Bone marrow (tissue), 2 donors: ENCODE measurements at places on chromosomes 2 and 18.

DNA sequence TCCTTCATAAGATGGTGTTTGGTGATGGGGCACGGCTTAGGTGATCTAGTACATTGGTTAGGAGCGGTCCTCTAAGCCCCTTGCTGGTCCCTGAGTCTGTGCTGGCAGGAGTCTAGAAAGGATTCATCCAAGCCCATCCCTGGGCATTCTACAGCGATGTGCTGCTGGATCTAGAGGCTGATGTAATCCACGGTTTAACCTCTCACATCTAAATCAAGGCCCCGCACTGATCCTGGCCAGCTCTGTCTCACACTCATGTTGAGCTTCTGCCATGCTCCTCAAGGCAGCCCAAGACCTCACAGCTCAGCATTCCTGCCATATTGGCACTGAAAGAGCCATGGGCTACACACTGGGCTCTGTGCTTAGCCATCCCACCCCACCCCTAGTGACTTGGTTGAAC lies 664.8 kb downstream of the STK39 start:
- DNase-seq: no peak

GRCh38 chr2:189580658-189581353 lies at the start of gene SLC40A1:
SLC40A1 (minus strand) TSS chr2:189580786; CDS start chr2:189580460, 326 bp downstream.
- peak; percentile 35 for DNase-seq

DNA sequence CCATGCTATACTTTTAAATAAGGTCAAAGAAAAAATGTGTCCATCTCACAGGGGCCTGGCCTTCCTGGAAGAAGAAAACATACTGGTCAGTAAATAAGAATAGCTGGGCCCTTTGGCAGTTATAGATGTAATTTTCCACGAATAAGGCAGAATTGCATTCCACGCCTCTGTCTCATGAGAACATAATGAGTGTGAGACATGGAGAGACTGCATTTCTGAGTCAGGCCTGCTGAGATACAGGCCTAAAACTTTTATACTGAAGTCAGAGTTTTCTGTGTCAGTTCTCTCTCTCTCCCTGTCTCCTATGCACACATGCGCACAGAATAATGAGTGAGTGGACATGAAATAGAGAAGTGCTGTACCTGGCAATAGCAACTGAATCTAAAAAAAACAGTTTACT lies 20.4 kb upstream of the IL1R1 start:
- no peak for DNase-seq

DNA sequence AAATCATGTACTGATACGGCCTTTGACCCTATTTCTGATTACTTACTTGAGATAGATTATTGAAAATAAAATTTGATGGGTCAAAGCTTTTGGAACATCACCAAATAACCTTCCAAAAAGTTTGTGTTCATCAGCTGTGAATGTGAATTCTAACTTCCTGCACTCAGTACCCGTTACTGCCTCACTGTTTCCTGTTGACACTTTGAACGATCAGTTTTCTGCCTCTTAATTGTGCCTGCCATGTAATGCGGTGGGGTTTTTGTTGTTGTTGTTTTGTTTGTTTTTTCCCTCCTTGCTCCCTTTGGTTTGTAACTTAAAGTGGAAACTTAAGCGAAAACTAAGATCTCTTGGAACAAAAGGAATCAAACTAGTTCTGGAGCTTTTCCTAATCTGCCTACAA lies 18.9 kb downstream of the ATG16L1 start:
- DNase-seq: no peak

GRCh38 chr2:173568054-173568453 lies 213.4 kb downstream of the CDCA7 start:
- DNase-seq: no peak

DNA sequence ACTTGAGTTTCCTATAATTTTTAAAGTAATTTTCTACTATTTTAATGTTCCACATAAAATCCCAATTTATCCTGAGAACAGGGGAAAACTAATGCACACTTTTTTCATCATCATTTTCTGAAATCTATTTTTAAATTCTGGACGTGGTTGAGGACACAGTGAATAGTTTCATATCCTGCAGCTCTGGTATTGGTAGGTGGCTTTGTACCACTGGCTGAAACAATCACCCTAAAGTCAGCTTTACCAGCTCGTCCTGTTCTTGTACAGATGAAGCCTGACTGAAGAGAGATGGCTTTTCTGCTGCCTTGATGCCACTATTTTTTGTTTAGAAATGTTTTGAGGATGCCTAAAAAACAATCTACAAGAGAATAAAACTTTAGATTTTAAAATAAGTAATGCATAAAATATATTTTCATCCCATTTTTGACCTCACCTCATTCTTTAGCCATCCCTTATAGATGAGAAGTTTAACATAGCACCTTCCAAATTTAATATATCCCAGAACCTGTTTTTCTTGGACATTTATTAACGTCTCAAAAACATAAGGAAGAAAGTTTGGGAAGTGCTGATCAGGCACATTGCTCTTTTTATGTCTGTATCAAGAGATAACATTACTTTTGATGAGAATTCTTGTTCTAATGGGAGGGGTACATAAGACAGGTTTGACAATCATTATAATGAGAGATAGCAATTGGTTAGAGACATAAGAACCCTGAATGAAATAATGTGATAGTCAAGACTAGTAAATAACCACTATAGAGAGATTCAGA lies 80.9 kb downstream of the GALNT1 start:
- DNase-seq: no peak

DNA sequence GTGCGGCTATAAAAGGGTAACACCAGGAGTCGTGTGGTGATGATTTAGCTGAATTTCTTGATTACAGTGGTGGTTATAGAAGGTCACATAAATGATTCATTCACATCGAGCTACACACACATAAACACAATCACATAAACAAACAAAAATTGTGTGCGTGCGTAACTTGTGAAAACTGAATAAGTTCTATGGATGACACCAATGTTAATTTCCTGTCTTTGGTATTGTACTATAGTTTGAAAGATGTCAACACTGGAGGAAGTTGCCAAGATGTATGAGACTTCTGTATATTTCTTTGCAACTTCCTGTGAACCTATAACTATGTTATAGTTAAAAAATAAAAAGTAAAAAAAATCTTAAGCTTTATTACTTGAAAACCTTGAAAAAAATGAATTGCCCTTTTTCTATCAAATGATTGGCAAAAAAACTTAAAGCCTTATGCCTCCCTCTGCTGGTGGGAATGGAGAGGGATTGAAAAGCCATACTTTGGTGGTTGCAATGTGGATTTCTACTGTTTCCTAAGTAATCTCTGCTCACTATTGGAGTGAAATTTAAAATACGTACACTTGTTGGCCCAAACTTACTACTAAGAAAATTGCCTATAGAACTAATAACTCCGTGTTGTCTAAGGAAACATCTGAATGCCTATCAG lies 227.7 kb downstream of the RPIA start:
- peak; percentile 38 for DNase-seq

DNA sequence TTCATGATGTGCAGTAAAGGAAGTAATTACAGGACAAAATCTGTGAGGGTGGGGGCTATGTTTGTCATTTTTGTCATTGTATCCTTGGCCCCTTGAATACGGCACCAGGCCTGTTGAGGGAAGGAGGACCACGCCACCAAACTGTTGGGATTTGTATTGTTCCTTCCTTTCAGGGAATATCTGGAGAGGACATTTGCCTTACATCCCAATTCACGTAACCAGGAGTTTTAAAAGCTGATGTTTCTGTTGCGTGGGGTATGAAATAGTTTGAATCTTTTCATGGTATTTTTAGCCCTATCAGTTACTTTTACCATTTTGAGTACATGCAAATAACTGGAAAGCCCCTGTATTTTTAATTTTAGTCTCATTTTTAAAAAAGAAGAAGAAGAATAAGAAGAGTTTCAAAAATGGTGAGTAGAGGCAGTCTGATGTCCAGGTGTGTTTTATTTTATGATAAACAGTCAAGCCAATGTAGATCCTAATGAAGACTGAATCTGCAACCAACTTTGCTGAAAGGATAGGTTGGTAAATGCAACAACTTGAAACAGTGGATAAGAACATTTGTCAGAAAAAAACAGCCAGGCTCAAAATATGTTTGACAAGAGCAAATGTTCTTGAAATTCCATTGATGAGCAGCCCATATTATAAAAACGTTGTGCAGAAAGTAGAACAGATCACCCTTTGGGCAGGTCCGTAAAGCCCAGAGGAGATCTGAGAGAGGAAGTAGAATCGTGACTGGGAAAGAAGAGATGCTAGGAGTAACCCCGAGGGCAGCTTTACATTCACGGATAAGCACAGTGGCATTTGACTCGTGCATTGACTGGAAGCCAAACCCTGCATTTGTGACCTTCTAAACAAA lies 54.5 kb downstream of the RASGRP3 start:
- no peak for DNase-seq

- no peak for DNase-seq
Measured at GRCh38 chr2:36664696-36665076, 31.8 kb upstream of the VIT start.

DNA sequence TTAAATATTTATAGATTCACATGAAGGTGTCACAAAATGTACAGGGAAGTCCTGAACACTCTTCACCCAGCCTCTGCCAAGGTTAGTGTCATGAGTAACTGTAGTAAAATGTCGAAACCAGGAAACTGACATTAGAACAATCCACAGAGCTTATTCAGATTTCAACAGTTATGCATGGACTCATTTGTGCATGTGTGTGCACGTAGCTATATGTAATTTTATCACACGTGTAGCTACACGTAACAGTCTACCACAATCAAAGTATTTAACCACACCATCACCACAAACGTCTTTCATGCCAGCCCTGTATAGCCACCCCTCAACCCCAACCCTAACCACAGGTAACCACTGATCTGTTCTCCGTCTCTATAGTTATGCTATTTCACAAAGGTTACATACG lies 211.7 kb upstream of the REV1 start:
- no peak for DNase-seq

- DNase-seq: no peak
Measured at GRCh38 chr2:218421027-218421426, 2.1 kb downstream of the VIL1 start.

GRCh38 chr2:142222715-142223114 lies 91.9 kb upstream of the LRP1B start:
- no peak for DNase-seq

GRCh38 chr2:84938194-84938879 lies 32.6 kb upstream of the KCMF1 start:
- DNase-seq: no peak

GRCh38 chr2:11682590-11682915 lies 12.6 kb upstream of the NTSR2 start:
- DNase-seq: no peak

- DNase-seq: no peak
Measured at GRCh38 chr2:144402251-144402650, 117.7 kb downstream of the ZEB2 start.

GRCh38 chr2:28752631-28753376 lies 1.2 kb downstream of the PPP1CB start:
- no peak for DNase-seq

DNA sequence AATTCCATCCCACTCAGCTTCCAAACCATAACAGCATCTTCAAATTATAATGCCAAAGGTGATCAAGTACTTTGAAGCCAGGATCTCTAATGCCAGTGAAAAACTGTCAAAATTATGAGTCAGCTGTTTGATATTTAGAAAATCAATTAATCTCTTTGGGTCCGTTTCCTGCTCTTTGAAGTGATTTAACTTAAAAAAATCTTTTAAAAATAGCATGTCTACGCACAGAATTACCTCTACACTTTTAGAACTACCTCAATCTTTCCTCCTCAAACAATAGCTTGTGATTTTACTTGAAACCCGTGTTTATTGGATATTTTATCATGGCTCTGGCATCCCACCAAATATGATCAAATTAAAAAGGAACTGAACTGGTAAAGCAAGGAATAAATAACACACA lies 31.3 kb upstream of the TANK start:
- no peak for DNase-seq

DNA sequence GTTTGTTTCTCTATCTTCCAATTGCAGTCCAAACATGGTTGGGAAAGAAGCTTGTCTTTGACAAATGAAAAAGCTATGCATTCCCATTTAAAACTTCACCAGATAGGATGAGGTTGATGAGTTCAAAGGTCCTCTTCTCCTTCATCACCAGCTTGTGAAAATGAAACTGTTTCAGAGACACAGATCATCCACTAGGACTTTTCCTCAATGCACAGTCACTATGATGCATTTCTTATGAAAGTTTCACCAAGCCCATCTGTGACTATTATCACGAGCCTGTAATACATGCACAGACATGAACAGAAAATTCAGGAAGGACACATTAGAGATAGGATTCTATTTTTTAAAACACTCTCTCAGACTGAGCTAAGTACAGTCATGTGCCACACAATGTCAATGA lies 644.4 kb downstream of the PLCL1 start:
- DNase-seq: no peak

GRCh38 chr2:39094717-39095363 lies 26.0 kb downstream of the SOS1 start:
- DNase-seq: no peak

DNA sequence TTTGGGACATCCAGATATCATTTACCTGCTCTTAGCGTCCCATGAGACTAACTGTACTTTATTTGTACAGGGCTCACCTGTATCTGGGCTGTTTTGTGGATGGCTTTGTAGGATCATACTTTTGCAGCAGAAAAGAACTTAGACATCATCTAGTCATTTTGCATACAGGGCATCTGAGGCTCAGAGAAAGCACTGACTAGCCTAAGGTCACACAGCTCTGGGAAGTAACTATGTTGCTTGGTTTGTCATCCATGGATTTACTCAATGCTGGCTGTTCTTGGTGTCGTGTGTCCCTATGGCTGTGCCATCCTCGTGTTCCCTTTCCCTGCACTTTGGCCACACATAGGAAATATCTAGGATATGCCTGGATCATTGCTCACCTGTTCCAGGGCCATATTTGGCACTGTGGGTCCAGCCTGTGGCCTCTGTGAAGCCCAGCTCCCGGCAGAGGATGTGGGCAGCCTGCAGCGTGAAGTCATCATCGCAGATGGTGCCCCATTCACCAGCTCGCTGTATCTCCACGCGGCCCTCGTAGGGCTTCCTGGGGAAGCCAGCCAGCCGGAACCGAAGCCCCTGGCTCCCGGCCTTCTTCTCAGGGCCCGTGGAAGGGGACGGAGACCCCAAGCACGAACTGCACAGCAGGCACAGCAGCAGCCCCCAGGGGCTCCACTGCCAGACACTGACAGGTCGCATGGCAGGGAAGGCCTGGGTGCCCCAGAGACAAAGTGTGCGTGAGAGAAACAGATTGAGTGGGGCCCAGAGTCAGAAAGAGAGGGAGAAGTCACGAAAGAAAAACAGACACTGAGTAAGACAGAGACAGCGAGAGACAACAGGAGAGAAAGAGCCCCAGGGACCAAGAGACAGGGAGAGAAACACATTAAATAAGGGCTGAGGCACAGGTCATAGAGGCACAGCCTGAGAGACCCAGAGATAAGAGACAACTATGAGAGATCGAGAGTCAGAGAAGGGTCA lies 1.5 kb downstream of the LOXL3 start:
- no peak for DNase-seq

DNA sequence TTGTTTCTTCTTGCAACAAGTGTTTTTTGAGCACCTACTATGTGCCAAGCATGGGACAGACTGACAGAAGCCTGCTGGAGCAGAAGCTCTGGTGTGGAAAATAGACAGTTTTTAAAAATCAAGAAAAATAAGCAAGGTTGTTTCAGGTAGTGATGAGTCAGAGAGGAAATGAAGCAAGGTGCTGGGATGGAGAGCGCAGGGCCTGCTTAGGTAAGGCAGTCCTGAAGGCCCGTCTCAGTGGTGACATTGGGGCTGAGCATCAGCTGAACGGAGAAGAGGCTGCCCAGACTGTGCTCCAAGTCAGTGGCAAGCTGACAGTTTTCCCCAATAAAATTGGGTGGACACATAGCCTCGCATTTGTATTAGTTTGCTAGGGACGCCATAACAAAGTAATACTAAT lies 263.6 kb downstream of the SS18 start:
- no peak for DNase-seq

- DNase-seq: no peak
Measured at GRCh38 chr2:158656492-158657229, 138.5 kb upstream of the DAPL1 start.
